ENCODE measurements at places on chromosomes 16 and 17.

DNA sequence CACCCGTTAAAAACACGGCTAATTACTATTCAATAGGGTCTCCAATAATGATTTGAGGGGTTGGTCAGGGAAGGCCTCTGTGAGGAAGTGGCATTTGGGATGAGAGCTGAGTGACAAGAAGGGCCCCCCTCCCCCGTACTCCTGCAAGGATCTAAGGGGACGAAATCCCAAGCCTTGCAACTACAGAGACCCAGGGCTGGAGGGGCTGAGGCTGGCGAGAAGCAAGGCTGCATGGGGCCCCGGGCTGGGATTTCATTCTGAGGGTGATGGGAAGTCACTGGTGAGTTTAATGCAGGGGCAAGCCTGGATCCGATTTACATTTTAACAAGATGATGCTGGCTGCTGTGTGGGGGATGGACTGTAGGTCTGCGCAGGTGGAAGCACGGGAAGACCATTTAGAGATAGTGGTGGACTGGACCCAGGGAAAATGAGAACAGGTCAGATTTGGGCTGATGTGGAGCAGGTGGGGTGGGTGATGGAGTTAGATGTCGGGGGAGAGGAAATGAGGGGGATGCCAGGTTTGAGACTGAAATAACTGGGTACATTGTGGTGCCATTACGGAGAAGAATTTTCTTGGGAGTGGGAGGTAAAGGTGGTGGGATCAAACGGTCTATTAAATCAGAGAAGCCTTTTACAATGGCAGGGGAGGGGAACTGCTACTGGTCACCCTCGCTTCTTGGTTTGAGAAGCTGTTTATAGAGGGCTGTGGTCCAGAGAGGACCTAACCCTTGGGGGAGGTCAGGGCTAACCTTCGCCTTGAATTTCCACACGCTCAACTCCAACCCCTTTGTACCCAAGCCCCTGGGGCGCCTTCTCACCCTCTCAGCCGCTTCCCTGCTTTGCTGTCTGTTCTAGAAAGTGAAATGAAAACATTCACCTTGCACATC, 932 bp upstream of the MYBBP1A start:
- peak overlapping the region; percentile 68 for H3K4me3 ChIP-seq
- peak overlapping the region; percentile 26 for H3K27ac ChIP-seq
- peak; percentile 47 for DNase-seq

GRCh38 chr16:83345846-83346640, 461.7 kb upstream of the HSBP1 start:
- no peak overlapping the region for H3K27ac ChIP-seq
- H3K4me3 ChIP-seq: no peak overlapping the region
- no peak for DNase-seq
- H3K27me3 ChIP-seq: no peaks in the 10 kb centered on the region

- no peaks in the 10 kb centered on the region for H3K4me1 ChIP-seq
- DNase-seq: no peak
- H3K4me3 ChIP-seq: no peak overlapping the region
- no peaks in the 10 kb centered on the region for H3K27me3 ChIP-seq
- H3K27ac ChIP-seq: no peak overlapping the region
- peaks cover 84% of the 10 kb centered on the region for H3K36me3 ChIP-seq
Observed at GRCh38 chr17:48068491-48068961, 20.4 kb downstream of the NFE2L1 start.

DNA sequence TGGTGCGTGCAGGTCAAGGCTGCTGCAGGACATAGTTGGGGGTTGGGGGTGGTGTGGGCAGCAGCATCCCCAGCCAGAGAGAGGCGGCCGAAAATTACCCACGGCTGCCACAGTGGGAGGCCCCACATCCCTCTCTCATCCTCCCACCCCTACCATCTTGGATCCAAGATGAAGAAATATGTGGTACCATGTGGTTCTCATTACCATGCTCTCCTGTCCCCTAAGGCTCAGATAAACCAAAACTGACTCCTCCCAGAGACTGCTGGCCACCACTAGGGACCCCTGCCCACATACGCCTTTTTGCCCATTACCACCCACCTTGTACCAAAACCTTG, 120.4 kb downstream of the HIC1 start:
- no peak overlapping the region for H3K4me3 ChIP-seq
- no peak for DNase-seq
- no peaks in the 10 kb centered on the region for H3K36me3 ChIP-seq

- H3K4me3 ChIP-seq: no peak overlapping the region
- H3K36me3 ChIP-seq: no peaks in the 10 kb centered on the region
- no peak overlapping the region for H3K27ac ChIP-seq
- H3K4me1 ChIP-seq: no peaks in the 10 kb centered on the region
- DNase-seq: no peak
- H3K27me3 ChIP-seq: peaks cover 17% of the 10 kb centered on the region
Observed at GRCh38 chr17:56020369-56020768, 132.9 kb upstream of the ANKFN1 start.

DNA sequence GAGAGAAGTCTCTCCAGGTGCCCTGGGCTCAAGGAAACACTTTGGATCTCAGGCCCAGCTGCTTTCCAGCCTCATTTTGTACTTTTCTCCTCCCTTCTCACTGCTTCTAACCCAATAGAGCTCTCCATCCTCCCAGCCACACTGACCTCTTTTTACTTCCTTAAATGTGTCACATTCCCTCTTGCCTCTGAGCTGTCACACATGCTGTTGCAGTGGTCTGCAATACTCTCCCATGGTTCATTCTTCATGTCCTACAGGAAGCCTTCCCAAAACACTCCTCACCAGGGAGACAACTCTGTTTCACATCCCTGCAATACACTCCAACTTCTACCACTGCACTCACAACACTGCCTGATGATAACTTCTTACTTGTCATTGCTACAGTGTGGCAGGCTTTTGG, 242.1 kb upstream of the DYNLRB2 start:
- no peak overlapping the region for H3K4me3 ChIP-seq
- no peak overlapping the region for H3K27ac ChIP-seq
- no peaks in the 10 kb centered on the region for H3K27me3 ChIP-seq
- DNase-seq: no peak
- H3K36me3 ChIP-seq: no peaks in the 10 kb centered on the region
- peaks cover 12% of the 10 kb centered on the region for H3K4me1 ChIP-seq

GRCh38 chr16:8374586-8375231, 215.6 kb downstream of the TMEM114 start:
- no peak overlapping the region for H3K4me3 ChIP-seq
- no peaks in the 10 kb centered on the region for H3K27me3 ChIP-seq
- H3K27ac ChIP-seq: peak overlapping the region; percentile 41
- no peaks in the 10 kb centered on the region for H3K36me3 ChIP-seq
- peaks cover 24% of the 10 kb centered on the region for H3K4me1 ChIP-seq

- no peak overlapping the region for H3K27ac ChIP-seq
- DNase-seq: no peak
- H3K4me1 ChIP-seq: no peaks in the 10 kb centered on the region
- no peaks in the 10 kb centered on the region for H3K36me3 ChIP-seq
- peaks cover 3% of the 10 kb centered on the region for H3K27me3 ChIP-seq
- no peak overlapping the region for H3K4me3 ChIP-seq
Observed at GRCh38 chr17:48384164-48384563, 45.9 kb downstream of the SKAP1 start.

DNA sequence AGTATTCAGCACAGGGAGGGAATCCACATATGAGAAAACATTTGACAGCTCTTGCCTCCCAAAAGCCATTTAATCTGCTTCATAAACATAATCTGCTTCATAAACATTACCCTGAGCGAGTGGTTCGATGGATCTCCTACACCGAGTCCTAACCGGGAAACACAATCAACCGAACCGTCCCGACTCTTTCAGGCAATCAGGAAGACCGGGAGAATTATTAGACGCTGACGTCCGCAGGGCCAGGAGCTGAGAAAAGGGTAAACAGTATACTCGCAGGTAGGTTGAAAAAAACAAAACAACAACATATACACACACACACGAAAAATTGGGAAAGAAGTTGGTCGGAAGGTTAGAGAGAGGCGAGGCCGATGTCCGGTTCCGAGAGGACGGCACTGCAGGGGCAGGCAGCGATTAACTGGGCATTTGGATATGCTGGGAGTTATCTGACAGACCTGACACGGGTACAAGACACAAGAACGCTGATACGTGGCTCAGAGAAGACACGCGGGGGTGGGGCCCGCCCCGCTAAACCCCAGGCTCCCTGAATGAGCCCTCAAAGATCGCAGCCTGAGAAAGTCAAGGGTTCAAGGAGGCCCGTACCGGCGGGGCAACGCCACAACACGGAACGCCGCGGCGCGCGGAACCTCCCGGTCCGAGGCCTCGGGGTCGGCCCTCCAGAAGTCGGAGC, 585 bp downstream of the AP1G1 start:
- DNase-seq: no peak
- H3K36me3 ChIP-seq: peaks cover 45% of the 10 kb centered on the region
- H3K27ac ChIP-seq: peak overlapping the region; percentile 75

- H3K4me1 ChIP-seq: peaks cover 5% of the 10 kb centered on the region
- DNase-seq: no peak
- H3K4me3 ChIP-seq: no peak overlapping the region
- H3K27me3 ChIP-seq: no peaks in the 10 kb centered on the region
- H3K27ac ChIP-seq: no peak overlapping the region
- no peaks in the 10 kb centered on the region for H3K36me3 ChIP-seq
Observed at GRCh38 chr16:77840673-77841501, 52.5 kb downstream of the VAT1L start.

DNA sequence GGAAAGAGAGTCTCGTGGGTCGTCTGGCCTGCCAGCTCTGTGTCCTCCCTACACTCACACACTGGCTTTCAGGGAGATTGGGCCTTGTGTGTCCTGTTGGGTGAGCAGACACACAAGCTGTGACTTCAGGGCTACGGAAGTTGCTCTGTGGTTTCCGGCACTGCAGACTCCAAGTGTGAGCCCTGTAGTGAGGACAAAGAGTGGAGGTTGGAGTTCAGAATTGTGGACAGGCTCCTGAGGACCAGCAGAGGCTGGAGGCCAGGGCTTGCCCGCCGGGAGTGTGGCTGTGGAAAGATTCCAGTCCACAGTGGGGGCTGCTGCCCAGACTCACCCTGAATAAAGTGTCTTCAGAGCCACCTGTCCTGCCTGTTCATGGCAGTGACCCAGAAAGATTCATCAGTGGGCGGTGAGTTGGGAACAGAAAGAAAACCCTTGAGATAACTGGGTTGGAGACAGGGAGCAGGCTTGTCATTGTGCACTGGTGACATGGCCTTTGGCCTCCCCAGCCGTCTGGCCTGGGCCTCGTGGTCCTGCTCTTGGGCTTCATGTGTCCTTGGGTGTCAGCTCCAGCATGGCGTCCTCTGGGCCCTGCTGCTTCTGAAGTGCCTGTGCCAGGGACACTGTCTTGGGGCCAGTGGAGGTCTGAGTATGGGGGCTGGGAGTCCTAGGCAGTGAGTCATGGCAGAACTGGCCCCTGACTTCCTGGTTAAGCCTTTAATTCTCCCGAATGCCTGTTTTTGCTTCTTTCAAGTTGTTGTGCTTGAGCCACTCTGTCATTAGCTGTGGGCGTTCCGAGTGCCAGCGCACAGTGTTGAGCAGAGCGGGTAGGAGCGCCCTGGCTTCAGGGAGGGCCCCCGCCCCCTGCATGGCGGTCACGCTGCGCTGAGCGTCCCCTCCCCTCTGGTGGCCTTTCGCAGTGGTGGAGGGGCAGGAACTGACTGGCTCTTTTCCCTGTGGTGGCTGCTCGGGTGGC, 19.9 kb upstream of the ZNF750 start:
- H3K27me3 ChIP-seq: no peaks in the 10 kb centered on the region
- peak; percentile 31 for DNase-seq
- peaks cover 22% of the 10 kb centered on the region for H3K4me1 ChIP-seq

Measured in RWPE2 (cell line).